ENCODE measurements at places on chromosomes 1 and 21.

- DNase-seq = no peak
Measured at GRCh38 chr1:15345705-15346345, 63.9 kb upstream of the EFHD2 start.

GRCh38 chr21:35037384-35037765, 11.7 kb downstream of the RUNX1 start:
- no peak for DNase-seq

DNA sequence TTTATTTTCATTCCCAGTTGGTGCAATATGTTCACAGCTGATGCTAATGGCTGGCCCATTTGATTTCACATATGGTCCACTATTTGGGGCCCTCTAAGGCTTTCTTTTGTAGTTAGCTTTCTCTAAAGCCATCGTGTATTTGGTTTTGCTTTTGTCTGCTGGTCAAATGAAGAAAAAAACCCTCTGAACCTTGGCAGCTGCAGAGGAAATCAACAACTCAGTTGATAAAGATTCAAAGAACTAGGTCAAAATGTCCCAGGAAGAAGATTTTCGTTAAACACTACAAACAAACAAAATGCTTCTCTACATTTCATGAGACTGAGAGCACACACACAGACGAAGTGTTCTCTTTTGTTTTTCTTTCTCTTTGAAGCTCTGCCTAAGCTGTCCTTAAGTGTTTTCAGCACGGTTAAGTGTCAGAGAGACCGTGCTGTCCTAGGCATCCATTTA, 655.0 kb downstream of the RWDD3 start:
- DNase-seq = no peak

GRCh38 chr21:15140321-15141019, 75.7 kb upstream of the NRIP1 start:
- no peak for DNase-seq

DNA sequence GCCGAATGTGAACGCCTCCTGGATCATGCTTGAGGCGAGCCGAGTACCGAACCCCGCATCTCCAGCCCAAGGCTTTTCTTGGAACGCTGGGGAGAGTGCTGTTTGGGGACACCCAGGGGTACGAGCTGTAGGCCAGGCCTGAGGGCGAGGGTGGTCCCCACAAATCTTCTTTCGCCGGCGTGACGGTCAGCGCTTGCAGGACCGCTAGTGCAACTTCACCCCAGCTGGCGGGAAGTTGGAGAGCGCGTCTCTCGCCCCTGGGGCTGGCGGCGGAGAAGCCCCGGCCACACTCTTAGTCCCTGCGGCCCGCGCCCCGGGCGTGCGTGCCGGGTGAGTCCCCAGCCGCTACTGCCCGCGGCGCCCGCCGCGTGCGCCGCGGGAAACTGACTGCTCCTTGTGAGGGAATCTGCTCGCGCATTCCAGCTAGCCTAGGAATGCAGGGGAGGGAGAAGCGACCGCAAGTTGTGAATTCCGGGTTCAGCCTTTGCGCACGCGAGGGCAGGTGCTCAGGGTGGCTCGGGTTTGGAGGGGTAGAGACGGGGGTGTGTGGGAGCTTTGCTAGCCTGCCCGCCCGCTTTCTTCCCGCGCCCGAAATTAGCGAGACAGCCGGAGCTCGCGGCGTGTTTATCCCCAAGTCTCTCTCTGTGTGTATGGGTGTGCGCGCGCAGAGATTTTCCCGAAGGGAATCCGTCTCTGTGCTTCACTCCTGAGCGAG, 884 bp downstream of the LHX4 start:
- DNase-seq = no peak

DNA sequence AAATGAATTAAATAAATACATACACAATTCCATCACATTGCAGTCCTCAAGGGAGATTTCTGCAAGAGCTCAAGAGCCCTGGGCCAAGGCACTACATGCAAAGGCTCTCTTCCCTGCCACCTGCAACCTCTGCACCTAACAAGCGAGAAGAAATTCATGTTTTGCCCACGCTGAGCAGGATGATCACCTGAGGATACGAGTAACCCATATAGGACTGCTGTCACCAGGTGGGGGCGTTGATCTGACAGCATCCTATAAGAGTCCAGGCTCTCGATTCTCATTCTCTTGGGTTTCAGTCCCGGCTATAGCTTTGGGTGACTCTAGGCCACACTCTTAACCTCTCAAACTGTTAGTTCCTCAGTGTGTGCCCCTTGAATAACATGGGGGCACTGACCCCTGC, 18.7 kb upstream of the SPOCD1 start:
- DNase-seq = no peak

- DNase-seq = no peak
Measured at GRCh38 chr21:33027401-33028286, 1.9 kb downstream of the OLIG2 start.

DNA sequence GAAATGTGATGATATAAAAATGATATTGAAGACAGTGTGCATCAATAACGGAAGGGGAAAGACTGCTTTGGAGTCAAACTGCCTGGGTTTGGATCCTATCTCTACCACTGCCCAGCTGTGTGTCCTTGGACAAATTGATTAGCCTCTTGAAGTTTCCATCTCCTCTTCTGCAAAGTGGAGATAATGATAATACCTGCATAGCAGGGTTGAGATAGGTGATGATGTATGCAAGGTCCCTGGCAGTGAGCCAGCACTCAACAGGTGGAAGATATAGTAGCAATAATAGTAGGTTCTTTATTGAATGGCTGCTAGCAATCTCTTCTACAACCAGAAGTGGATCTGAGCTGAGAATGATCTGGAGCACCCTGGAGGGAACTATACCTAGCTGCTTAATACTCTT, 166.7 kb downstream of the MIS18A start:
- no peak for DNase-seq

- no peak for DNase-seq
Measured at GRCh38 chr1:226210571-226211176, 12.8 kb upstream of the MIXL1 start.

DNA sequence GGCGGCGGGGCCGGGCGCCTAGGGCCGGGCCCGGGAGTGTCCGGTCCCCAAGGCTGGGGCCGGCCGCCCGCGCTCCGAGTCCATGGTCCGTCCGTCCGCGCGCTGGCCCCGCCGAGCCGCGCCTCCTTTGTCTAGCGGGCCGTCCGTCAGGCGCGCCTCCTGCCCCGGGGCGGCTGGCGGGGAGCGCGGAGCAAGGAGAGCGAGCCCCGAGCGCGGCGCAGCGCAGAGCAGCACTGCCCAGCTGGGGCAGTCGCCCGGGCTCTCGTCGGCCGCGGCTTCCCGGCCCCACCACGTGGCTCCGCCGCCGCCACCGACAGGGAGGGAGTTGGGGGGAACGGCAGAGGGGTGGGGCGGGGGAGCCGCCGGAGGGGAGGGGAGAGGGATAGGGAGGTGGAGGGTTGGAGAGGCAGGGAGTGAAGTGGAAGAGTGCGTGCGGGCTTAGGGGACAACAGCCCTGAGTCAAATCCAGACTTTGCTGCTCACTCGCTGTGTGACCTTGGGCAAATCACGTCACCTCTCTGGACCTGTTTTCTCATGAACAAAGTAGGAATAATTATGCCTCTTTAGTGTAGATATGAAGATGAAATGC, at the start of gene NKAIN1:
TSS of gene NKAIN1 (minus strand) at position 235 of the 589 bp plus-strand sequence. CDS start 340 bp downstream, outside the sequence.
- no peak for DNase-seq

DNA sequence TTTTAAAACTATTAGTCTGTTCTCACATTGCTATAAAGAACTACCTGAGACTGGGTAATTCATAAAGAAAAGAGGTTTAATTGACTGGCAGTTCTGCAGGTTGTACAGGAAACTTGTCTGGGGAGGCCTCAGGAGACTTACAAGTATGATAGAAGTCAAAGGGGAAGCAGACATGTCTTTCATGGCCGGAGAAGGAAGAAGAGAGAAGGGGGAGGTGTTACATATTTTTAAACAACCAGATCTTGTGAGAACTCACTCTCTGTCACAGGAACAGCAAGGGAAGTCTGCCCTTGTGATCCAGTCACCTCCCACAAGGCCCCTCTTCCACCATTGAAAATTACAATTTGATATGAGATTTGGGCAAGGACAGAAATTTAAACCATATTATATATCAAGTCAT, 55.9 kb downstream of the CLIC4 start:
- DNase-seq = no peak

- no peak for DNase-seq
Measured at GRCh38 chr1:234967121-234967520, 161.5 kb downstream of the TOMM20 start.

DNA sequence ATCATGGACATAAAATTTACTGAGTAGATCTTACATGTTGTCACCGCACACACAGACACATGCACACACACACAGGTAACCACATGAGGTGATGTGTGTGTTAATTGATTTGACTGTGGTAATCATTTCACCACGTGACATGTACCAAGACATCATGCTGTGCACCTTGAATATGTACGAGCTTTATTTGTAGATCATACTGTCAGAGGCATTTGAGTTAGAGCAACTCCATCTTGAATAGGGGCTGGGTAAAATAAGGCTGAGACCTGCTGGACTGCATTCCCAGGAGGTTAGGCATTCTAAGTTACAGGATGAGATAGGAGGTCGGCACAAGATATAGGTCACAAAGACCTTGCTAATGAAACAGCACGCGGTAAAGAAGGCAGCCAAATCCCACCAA, 31.7 kb upstream of the TRIM17 start:
- no peak for DNase-seq

GRCh38 chr1:228830954-228831481, 95.7 kb downstream of the RHOU start:
- DNase-seq = no peak

DNA sequence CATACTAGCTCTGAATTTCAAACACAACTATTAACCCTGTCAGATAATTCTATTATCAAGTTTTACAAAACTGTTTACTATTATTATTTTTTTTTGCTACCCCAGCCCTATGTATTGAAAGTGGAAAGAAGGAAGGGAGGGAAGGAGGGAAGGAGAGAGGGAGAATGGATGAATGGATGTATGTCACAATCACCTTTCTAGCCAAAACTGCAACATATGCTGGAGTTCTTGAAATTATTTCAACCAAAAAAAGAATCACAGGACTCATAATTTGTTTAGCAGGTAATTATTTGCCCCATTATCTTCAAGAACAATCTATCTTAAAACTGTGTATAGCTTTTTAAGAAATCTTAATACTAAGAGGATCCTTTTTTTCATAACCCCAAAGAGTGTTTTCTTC, 5.4 kb downstream of the NRIP1 start:
- DNase-seq = no peak

GRCh38 chr1:200912737-200913407, 18.2 kb downstream of the INAVA start:
- DNase-seq = no peak

- DNase-seq = no peak
Measured at GRCh38 chr1:30596891-30597290, 126.5 kb downstream of the MATN1 start.

DNA sequence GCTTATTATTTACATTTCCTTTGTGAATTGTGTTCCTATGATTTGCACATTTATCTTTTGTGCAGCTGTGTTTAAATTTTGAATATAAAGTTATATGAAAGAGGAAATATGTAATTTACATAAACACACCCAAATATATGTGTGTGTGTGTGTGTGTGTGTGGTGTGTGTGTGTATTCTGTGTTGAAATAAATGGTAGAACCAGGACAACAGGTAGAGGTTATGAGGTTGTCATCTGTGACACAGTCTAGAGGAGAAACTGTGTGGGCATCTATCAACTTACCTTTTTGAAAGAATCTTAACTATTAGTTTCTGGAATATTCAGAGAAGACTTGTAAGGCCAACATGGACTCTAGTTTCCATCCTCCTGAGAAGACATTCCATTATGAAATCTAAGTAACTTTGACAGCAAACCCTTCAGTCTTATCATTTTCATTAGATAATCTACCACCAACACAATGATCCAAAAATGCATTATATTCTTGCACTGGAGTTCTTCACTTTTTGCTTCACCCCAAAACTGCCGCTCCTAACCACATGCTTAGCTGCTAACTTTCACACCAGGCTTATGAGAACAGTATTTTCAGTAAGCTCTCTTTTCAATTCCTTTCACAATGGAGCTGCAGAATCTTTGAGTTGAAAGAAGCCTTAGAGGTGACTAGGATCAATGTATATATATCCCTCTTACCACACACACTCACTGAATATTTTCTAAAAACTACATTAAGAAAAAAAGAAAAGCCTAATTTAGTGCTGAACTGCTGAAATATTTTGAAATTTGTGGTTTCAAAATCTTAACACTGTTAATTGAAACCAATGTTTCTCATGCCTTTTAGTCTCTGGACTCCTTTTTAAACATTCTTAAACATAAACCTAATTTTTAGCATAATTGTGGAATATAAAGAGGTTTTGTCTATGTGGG, 21.8 kb downstream of the PTPRC start:
- DNase-seq = no peak

DNA sequence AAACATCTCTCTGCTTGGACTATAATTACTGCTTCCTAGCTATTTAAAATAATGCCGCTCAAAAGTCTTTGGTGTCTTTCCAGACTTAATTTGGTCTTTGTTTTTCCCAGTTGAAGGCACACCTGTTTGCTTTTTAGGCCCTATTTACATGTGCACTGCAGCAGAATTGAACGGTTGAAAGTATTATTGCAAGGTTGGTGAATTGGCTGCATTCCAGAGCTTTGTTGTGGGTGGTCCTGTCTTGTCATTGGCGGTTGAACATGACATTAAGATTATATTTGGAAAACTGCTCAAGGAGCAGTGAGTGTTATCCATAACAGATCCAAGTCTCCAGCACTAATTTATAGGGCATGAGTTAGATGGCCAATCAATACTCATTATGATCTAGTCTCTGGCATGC, 656.3 kb downstream of the PTPRC start:
- no peak for DNase-seq

- no peak for DNase-seq
Measured at GRCh38 chr1:165773324-165773965, 4.8 kb upstream of the TMCO1 start.

DNA sequence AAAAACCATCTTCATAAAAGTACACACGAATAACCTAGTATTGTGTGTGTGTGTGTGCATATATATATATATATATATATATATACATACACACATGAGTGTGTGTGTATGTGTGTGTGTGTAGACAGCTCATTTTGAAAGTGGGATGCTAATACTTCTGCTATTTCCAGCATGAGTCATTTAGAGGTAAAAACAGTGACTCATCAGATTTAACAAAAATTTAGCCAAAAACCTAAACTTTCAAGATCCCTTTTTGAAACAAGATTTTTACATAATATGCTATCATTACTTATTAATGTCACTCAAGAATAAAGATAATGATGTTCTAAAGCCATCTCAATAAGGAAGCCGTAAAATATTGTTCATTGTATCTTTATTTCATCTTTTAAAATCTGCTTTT, 35.6 kb upstream of the ADGRL4 start:
- DNase-seq = no peak

- no peak for DNase-seq
Measured at GRCh38 chr1:91877574-91878208, 8.3 kb downstream of the TGFBR3 start.
